ENCODE measurements at places on chromosomes 5 and 9.

GRCh38 chr5:169655353-169655752 is 18.3 kb downstream of the DOCK2 start:
- DNase-seq, result no peak

DNA sequence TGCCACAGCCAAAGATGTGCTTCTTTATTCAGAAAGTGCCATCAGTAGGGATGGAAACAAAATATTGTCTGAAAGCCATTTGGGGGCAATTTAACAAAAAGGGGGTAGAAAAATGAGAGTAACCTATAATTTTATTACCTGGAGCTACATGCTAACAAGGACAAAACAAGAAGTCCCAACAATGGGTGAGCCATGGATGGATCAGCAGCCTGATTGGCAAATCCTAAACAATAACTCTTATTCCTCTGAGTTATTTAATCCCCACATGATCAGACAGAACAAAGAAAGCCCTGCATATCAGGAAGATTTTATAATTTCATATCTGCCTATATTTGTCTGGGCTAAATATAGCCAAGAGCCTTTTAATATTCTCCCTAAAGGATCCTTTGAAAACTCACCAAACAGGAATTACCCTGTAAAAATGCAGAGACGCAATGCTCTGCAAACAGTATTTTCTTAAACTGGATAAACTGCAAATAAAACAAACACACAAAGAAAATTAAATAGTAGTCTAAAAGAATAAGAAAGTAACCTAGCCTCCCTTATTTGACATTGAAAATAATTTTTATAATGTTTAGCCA is 483.4 kb downstream of the ZNF608 start:
- no peak for DNase-seq

- no peak for DNase-seq
These were observed 33.1 kb downstream of the FANCC start for GRCh38 chr9:95284162-95285080.

GRCh38 chr5:34914671-34915138 is 599 bp downstream of the RAD1 start:
- DNase-seq, result peak; percentile 19

DNA sequence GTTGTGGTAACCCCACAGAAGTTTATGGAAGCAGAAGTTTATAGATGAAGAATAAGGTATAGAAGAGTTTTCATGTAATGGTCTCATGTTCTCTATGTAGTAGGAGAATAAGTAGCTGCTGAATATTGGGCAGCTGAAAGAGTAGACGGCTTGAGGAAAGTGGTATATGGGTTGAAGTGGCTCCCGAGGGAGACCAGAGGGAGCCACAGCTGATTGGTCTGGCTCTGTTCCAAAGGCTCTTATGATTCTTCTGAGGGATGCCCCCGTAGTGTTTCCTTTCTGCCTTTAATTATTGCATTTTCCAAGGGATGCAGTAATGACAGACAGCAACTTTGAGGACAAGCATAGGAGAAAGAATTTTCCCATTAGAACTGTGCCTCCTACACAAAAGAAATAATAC is 30.1 kb upstream of the TENT2 start:
- DNase-seq, result no peak

DNA sequence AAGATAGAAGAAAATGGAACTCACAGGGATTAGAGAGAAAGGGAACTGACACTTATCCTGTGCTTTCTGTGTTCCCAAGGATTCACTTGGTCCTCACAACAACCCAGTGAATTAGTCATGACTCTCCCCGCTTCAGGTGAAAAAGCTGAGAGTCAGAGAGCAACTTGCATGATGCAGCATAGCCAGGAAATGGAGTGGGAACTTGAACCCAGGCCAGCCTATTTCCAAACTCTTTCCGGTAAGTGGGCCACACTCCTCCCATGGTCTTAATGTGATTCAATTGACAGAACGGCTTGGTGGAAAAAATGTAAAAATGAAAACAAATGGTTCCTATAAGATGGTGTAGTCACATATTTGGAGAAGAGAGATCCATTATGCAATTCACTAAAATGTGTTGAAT is 45.9 kb upstream of the CEMIP2 start:
- no peak for DNase-seq

GRCh38 chr5:141780952-141781781 is 97.0 kb downstream of the PCDH1 start:
- no peak for DNase-seq
